Activated CD4-positive, alpha-beta T cell treated with anti-CD3 and anti-CD28 coated beads, Interleukin-2, Interleukin-6, amounts not matched to agents 100 ng/mL and 50 ng/mL, durations not matched to agents 16 hours and 8 hours (primary cell): ENCODE measurements at places on chromosomes 11 and 22.
A peak's percentile ranks its signal among the peaks of the same experiment; 100 is the strongest.

DNA sequence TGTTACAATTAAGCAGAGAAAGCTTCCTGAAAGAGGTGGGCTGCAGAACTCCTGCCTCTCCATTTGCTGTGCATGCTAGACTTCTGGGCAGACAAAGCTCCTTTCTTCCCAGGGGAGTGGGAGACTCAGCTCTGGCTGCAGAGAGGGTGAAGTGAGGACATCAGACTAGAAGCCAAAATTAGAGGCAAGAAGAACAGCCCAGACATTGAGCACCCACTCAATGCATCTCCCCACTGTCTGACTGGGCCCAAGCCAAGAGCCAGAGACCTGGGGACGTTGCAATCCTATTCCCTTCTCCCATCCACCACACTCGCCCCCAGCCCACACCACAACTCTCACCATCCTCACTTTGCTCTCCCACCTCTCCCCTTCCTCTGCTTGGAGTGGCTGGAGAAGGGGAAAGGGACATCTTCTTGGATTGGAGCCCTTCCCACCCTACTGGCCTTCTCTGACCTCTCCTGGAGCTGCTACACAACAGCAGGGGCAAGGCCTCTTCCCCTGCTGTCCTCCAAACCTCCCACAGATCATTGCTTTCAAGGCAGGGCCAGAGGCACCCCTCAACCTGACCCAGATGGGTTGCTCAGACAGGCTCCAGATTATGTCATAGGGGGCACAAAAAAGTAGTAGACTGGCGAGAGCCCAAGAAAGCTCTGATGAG is 477.7 kb upstream of the CADM1 start:
- no peak for DNase-seq

- DNase-seq, result peak; percentile 26
These were observed 15.8 kb upstream of the DGKZ start for GRCh38 chr11:46331282-46331984.

GRCh38 chr11:13859892-13860291 is 102.6 kb upstream of the SPON1 start:
- DNase-seq, result no peak

DNA sequence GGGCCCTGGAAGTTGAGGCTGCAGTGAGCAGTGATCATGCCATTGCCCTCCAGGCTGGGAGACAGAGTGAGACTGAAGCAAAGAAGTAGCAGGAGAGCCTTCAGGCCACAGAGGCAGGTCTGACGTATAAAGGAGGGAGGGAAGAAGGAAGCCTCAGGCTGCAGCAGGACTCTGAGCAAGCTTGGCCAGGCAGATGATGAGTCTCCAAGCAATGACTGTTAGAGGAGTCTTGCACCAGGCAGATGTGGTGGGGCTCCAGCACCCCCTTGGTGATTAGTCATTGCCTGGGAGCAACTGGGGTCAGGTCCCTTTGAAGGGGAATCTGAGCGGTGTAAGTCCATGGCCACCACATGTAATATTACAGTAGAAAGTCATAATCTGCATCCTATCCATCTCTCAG is 36.6 kb upstream of the NFAM1 start:
- DNase-seq, result no peak

DNA sequence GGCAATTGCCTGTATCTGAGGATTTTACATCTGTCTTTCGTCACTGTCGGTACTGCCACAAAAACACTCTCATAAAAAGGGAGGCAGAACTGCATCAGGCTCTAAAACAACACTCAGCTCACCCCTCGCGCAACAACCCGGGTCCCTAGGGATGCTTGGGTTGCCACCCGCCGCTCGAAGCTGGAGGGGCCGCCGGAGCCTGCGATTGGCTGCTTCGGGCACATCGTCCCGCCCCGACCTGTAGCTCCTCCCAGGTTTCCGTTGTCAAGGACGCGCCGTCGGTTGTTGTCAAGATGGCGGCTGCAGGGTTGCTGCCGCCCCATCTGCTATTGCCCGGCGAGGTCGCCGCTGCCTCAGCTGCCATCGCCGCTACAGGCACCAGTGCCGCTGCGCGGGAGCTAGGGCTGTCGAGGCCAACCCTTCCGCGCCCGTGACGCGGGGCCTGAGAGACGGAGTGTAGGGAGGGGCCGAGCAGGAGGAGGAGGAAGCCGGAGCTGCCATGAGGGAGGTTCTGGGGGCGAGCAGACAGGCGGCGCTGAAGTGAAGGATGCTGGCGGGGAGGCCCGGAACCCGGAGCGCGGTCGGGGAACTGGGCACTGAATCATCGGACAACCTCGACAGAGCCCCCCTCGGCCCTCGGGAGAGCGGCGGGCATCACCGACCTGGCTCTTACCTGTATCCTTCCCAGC is at the start of gene CEP126:
Gene CEP126, plus strand, starts transcription at position 273 of the 689 bp plus-strand sequence. Its CDS starts 275 bp downstream, at position 548.
- DNase-seq, result peak; percentile 95

DNA sequence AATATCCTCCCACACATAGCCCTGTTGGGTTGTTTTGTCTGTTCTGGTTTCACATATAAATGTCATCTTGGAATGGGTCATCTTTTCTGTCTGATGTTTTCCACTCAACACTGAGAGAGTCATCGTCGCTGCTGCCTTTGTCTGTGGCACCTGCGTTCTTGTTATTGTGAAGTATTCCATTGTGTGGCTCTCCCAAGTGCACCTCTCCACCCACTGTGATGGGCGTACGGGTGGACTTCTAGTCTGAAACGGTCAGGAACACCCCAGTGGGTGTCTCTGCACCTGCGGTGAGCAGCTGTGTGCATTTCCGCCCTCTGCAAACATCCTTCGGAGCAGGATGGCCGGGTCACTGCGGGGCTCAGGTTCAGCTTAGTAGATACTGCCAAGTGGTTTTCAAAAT is 34.5 kb upstream of the RTL6 start:
- DNase-seq, result no peak

DNA sequence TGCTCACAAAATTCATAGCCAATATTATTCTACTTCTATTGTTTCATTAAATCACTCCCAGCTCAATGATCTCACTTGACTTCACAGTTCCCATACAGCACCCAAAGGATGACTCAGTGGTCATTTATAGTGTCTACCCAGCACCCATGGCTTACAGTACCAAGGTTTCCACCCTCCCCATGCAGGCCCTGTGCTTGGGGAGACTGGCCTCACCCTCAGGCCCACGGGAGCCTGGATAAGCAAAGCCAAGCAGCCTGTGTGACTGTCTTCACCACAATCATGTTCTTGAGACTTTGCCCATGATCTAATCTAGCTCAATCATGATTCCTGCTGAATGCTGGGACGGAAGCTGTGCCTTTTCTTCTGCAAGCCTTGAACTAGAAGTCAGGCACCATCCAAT is 97.6 kb downstream of the SLC36A4 start:
- no peak for DNase-seq

- no peak for DNase-seq
These were observed 279.3 kb upstream of the TENM4 start for GRCh38 chr11:79720115-79720514.

DNA sequence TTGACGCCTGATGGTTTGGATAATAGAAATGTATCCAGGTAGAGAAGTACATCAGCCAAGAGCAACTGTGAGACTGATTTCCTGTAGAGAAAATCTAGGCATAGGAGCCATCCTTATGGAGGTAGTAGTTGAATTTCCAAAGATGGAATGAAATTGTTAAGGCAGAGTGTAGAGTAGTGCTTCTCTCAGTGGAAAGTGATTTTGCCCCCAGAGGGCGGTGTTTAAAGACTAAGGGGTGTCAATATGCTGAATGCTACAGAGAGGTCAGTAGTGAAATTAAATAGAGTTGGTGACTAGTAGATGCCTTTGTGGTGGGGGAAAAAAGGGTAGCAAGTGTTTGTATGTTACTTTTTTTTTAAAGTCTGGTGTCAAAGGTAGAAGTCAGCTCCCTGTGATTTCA is 54.5 kb downstream of the TRIM44 start:
- no peak for DNase-seq

DNA sequence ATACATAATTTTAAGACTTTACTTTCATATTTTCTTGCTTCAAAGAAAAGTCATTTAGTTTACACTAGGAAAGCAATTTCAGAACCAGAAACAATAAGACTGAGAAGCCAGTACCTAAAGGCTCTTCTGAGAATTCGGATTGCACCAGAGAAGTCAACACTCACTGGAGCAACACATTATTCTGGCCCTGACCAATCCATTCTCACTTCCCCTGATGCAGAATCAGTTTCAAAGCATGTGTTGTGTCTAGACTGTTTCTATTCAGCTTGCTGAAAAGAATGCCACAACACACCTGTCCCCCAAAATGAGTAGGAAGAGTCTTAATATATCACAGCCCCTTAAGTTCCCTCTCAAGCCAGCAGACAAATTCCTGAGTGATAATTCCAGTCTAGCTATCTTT is 1074.3 kb upstream of the TENM4 start:
- DNase-seq, result no peak

- DNase-seq, result no peak
These were observed 359.1 kb downstream of the LUZP2 start for GRCh38 chr11:24855951-24856350.

DNA sequence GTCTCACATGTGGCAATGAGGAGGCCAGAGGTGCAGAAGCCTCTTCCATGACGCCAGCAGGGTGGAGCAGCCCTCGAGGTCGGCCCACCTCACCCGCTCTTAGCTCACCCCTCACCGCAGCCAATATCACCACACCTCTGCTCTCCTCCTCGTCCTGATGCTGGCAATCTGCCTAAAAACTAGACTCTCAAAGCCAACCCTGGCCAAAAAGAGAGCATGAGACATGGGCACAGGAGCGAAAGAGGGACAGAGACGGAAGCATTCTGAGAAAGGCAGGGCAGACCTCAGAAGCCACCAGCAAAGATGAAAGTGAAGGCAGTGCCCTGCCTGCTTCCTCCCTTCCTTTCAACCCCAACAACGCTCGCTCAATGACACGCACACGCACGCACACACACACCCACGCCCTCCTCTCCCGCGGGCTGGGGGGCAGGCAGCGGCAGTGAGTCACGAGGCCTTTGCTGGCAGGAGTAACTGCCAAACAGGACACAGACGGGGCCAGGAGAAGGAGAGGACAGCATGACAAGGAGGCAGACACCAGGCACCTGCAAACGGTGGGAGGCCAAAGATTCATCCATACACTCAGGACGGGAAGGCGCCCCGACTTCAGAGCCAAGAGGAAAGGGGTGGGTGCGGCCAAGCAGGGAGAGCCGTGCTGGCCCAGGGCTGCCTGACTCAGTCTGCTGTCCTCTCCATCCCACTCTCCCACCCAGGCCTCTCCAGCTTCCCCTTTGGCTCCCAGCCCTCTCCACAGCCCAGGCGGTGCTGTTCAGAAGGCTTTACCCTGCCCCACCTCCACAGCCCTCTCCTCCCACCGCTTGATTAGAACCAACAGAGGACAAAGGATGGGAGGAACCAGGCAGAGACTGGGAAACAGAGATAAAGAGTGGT is 11.4 kb downstream of the IGSF9B start:
- DNase-seq, result peak; percentile 90

DNA sequence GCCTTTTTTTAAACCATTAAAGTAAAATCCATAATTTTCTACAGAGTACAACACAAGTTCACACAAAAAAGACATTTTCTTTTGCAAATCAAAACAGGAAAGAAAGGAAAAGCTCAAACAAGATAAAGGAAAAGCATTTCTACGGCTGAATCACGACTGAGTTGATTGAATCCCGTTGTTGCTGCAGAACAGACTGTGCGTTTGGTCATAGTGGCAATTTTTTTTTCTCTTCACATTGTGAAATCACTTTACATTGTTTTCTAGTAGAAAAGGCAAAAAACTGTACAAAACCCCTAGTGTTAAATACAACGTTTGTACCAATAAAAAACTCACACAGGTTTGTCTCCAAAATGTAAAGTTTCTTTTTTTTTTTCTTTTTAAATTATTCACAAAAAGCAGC is 17.3 kb upstream of the RAPSN start:
- no peak for DNase-seq

- DNase-seq, result no peak
These were observed 41.0 kb upstream of the DBX1 start for GRCh38 chr11:20201231-20201630.

- no peak for DNase-seq
These were observed 407.3 kb downstream of the TMEM135 start for GRCh38 chr11:87444993-87445392.

- DNase-seq, result no peak
These were observed 144.1 kb downstream of the BBOX1 start for GRCh38 chr11:27184458-27185312.

- no peak for DNase-seq
These were observed 38.5 kb upstream of the CTSC start for GRCh38 chr11:88375927-88376470.

- no peak for DNase-seq
These were observed 213.2 kb downstream of the LUZP2 start for GRCh38 chr11:24709928-24710565.

- no peak for DNase-seq
These were observed 388.7 kb downstream of the NTM start for GRCh38 chr11:131759140-131759539.

GRCh38 chr11:11976481-11977127 is 31.8 kb downstream of the DKK3 start:
- DNase-seq, result no peak

GRCh38 chr11:119115484-119116234 is 5.7 kb upstream of the HINFP start:
- peak; percentile 38 for DNase-seq

DNA sequence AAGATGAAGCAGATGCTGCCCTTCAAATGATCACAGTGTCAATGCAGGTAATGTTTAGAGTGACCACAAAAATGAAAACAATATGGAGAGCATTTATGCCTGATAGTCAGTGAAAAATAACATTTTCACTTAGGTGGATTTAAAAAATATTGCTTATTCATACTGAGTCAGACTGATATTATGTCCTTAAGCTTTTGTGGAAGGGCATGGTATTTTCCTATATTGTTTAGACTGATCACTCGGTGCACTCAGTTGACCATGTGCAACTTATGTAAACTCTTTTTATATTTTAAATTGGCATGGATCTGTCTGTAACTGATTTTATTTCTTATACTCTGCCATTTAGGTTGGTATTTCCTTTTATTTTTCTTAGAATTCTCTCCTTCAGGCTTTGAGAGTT is 106.6 kb downstream of the DYNC2H1 start:
- no peak for DNase-seq

- no peak for DNase-seq
These were observed 1.7 kb upstream of the LINC01488 start for GRCh38 chr11:69479591-69480271.

- no peak for DNase-seq
These were observed 154.3 kb upstream of the E2F8 start for GRCh38 chr11:19395050-19395449.

DNA sequence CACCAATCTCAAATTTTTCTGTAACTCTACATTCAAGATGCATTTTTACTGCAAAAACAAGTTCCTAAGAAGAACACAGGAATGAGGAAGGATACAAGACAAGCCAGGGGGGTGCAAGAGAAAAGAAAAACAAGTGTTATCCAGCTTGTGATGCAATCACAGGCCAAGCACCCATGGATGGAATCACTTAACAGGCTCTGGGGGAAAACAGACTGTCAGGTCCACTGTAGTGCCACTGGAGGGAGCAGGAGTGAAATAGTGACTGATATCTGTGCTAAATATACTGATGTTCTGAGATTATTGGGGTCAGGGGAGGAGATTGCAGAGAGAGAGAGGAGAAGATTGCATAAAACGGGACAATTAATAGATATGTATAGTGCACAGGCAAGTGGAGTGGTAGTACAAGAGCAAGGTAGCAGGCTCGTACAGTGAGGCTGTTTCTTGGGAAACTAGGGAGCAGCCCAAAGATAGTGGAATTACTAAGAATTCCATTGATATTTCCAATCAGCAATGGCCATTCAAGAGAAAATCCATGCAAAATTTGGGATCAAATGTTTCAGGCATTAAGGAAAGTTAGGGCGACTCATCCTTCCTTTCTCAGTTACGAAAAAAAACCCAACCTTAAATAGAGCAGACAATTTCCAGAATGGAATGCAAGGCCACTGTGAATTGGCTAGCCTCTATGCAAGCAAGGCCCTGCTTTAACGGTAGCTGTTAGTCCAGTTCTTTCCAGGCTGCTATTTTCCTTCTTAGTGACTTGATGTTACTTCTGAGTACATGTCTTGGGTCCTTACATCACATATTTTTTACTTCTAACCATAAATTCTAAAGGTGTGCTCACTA is 52.2 kb upstream of the CEP126 start:
- no peak for DNase-seq
